ENCODE measurements at places on chromosomes 7 and 10.

GRCh38 chr10:123154711-123155505 lies 706 bp downstream of the BUB3 start:
- no peak for DNase-seq

DNA sequence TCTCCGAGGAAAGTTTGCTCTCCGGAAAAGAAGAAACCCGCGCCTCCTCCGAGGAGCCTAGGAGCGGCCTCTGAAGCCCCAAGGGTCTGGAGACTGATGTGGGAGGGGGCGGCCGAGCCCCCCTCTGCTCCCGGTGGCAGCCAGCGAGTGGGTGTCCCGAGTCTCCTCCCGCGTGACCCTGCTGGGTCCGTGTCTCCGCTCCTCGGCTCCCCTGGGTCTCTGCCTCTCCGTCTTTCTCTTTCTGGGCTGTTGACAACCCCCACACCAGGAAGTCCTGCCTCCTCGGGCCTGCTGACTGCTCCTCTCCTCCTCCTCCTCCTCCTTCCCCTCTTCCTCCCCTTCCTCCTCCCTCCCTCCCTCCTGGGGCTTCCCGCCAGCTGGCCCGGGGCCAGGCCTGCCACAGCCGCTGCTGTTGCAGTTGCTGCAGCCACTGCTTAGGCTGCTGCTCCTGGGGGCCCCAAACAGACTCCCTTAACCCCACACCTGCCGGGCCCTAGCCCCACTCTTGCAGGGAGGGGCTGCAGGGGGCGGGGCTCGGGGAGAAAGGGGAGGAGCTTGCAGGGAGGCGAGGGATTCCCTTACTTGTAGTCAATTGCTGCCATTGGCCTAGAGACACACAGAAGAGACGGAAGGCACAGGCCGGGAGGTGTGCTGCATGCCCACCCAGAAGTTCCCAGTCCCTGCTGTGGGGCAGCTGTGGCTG lies at the start of gene TSC22D4:
TSS of gene TSC22D4 (minus strand) at position 257 of the 703 bp plus-strand sequence. CDS start 1,176 bp downstream, outside the sequence.
- DNase-seq = peak; percentile 85

DNA sequence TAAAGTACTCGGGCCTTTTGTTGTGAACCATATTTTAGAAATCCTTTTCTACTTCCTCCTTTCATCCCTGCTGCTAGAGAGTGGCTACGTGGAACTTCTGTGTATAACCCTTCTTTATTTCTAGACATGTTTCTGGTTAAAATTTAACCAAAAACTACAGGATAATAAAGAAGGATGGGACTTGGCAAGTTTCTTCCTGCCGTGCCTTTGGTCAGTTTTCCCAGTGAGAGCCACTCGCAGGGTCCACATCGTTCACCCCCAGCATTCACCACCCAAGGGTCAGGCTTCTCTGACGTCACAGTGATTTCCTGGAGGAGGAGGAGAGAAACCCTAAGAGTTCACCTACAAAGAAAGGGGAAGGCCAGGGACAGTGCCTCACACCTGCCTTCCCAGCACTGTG lies 45.4 kb downstream of the NKX6-2 start:
- no peak for DNase-seq

DNA sequence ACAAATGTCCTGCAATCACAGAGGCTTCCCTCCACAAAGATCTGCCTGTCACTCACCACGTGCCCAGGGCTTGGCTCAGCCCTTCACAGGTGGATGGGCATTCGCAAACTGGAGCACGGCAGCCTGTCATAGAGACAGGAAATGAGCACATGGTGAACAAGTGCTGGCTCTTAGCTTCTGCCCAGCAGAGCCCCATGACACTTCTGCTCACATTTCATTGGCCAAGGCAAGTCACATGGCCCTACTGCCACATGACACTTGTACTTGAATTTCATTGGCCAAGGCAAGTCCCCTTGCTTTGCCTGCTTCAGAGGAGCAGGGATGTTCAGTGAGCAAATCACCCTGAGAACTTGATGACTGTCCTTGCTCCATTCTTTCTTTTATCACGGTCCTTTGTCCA lies 110.8 kb upstream of the PPP2R2D start:
- no peak for DNase-seq

- no peak for DNase-seq
Measured at GRCh38 chr7:131365838-131366237, 38.2 kb downstream of the MKLN1 start.

GRCh38 chr10:107284187-107284586 lies 119.7 kb upstream of the SORCS1 start:
- DNase-seq = no peak

- DNase-seq = no peak
Measured at GRCh38 chr7:5526100-5526905, 102.7 kb upstream of the TNRC18 start.

GRCh38 chr7:84847790-84848189 lies 339.1 kb downstream of the SEMA3D start:
- no peak for DNase-seq

- no peak for DNase-seq
Measured at GRCh38 chr7:29883462-29884398, 77.4 kb downstream of the WIPF3 start.

GRCh38 chr10:52297747-52298146 lies 16.3 kb upstream of the DKK1 start:
- DNase-seq = no peak

GRCh38 chr10:60666221-60666620 lies 112.1 kb upstream of the CDK1 start:
- DNase-seq = no peak

DNA sequence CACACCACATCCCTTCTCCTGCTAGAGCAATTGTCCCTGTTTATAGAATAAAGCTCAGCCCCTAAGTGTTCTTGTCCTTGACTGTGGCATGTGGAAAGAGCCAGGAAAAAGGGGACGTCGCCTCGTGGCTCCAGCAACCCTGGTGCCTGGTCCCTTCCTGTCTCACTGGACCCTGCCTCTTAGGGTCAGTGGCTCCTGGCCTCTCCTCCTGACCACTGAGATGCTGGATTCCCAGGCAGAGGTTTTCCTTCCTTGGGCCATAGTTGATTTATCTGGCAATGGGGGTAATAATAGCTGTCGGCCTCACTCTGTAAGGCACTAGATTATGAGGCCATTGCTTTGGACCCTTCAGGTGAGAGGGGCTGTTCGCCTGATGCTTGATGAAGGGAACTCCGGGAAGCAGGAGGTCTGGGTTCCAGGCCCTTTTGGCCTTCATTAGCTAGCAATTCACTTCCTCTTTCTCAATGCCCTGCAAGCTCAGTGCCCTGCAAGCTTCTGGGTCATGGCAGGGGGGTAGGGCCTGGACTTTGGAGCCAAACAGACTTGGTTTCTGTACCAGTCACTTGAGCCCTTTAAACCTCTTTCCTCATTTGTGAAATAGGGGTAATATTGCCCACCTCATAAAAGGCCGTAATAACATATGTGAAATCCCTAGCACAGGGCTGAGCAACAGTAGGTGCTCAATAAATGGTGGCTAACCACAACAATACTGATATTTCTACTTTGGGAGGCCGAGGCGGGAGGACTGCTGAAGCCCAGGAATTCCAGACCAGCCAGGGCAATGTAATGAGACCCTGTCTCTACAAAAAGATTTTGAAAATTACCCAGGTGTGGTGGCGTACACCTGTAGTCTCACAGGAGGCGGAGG lies 1.1 kb downstream of the ASL start:
- DNase-seq = no peak

DNA sequence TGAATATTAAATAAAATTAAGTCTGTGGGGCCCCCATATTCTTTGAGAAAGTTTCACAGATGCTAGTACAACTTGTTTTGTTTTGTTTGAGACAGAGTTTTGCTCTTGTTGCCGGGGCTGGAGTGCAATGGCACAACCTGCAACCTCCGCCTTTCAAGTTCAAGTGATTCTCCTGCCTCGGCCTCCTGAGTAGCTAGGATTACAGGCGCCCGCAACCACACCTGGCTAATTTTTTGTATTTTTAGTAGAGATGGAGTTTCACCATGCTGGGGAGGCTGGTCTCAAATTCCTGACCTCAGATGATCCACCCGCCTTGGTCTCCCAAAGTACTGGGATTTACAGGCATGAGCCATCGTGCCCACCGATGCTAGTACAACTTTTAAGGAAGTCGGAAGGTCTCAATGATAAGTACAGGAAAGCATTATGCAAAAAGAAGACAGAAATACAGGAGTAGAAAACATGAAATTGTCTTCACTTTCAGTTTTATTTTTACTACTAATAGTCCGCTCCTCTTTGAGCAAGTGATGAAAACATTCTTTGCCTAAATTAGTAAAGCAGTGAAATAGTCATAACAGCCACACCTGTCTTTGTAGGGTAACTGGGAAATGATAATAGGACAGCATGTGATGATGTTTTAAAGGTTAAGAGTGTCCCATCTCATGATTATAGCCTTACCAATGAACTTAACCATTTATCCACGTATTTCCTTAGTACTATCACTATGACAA lies 147.5 kb downstream of the SEMA3D start:
- DNase-seq = no peak

GRCh38 chr10:6423004-6423403 lies 157.1 kb downstream of the PRKCQ start:
- DNase-seq = peak; percentile 26

DNA sequence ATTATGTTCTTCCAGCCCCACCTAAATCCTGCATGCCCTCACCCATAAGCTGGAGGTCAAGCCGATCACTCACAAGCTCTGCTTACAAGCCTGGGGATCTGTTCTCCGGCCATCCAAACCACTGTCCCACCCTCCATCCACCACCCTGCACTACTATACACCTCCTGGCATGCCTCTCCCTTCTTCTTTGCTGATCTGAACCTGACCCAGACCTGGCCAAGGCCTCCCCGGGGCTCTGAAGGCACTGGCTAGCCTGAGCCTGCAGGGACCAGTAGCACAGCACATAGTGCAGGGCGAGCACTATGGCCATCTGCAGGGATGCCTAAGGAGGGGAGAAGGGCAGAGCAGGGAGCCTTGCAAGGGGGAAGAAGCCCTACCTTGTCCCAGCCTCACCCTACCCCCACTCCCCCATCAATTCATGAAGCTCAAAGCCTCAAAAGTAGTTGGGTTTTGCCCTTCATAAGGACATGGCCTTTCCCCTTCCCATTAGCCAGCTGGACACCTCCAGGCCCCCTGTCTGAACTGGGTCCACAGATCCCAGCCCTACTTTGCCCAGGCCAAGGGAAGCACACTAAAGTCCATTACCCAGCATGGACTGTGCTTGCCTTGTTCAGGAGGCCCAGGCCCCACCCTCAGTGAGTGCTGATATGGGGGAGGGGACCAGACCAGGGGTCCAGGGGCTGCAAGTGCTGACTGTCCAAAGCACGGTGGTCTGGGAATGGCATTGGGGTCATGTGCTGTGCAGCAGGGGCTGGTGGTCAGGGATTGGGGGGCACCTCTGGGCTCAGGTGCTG lies 29.6 kb downstream of the CHAT start:
- no peak for DNase-seq

GRCh38 chr10:121222842-121223241 lies 371.7 kb downstream of the WDR11 start:
- no peak for DNase-seq

- no peak for DNase-seq
Measured at GRCh38 chr7:27997188-27997707, 183.3 kb downstream of the JAZF1 start.
